ENCODE measurements at places on chromosomes 12 and 14.

DNA sequence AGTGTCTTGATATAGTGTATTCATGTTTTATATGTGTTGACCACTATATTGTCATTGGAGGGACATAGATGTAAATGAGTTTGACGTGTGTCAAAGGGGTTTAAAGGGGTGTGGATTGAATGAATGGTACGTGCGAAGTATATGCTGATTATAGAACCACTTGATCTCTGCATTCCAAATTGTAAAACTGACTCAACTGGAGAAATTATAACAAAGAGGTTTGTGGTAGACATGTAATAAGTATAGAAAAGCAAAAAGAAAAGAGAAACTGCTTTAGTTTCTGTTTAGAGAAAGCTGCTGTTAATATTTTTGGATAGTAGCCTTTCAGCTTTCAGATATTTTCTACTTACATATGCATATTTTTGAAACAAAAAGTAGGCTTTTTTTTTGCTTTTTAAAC, 8.9 kb upstream of the MYRFL start:
- no peak for DNase-seq

GRCh38 chr14:59346796-59347510, 118.2 kb downstream of the GPR135 start:
- DNase-seq, result no peak

GRCh38 chr14:27410981-27411380, 813.1 kb upstream of the NOVA1 start:
- no peak for DNase-seq

GRCh38 chr14:61466249-61466904, 145.0 kb downstream of the PRKCH start:
- peak; percentile 51 for DNase-seq

GRCh38 chr12:96770219-96771102, 136.6 kb upstream of the NEDD1 start:
- no peak for DNase-seq

- no peak for DNase-seq
These were observed 48.7 kb downstream of the RAB35 start for GRCh38 chr12:120067901-120068300.

DNA sequence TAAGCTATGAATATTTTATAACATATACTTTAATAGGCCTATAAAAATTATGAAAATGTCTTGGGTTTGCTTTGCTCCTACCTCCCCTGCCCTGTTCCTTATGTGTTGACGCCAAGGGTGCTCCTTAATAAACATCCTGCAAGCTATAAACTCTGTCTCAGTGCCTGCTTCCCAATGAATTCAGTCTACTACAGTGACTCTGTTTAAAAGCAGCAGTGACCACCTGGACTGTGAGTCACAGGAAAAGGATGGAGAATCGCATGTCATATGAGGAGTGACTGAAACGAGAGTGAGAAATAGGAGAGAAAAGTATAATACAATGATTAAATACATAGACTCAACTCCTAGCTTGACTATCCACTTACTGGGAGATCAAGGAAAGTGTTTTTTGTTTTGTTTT, 41.1 kb upstream of the CFAP54 start:
- no peak for DNase-seq
